ENCODE measurements at places on chromosomes 2 and 18.

- no peak for DNase-seq
Measured at GRCh38 chr18:60555625-60556024, 183.1 kb upstream of the MC4R start.

DNA sequence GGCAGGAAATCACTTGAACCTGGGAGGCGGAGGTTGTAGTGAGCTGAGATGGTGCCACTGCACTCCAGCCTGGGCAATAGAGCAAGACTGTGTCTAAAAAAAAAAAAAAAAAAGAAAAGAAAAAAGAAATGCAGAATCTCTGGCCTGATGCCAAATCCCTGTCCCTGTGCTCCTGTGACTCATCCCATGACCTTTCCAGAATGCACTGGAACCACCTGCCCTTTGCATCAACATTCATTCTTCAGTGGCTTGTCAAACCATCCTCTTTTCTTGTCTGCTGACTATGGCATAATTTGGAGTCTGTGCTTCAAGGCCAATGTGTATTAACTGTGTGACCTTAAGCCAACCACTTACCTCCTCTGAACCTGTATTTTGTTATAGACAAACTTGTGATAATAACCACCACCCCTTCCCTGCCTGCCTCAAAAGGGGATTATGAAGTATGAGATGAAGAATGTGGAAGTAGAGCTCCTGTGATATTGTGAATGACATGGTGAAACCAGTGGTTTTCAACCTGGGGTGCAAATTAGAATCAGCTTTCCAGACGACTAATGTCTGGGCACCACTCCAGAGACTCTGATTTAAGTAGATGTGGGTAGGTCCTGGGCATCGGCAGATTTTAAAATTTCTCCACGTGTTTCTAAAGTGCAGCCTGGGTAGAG is 189.3 kb downstream of the CLIP4 start:
- DNase-seq: no peak

- DNase-seq: no peak
Measured at GRCh38 chr2:61750624-61751023, 103.2 kb downstream of the FAM161A start.

- no peak for DNase-seq
Measured at GRCh38 chr2:62415019-62415431, 91.0 kb downstream of the TMEM17 start.

GRCh38 chr2:231170055-231170454 is 28.4 kb upstream of the ARMC9 start:
- DNase-seq: no peak

DNA sequence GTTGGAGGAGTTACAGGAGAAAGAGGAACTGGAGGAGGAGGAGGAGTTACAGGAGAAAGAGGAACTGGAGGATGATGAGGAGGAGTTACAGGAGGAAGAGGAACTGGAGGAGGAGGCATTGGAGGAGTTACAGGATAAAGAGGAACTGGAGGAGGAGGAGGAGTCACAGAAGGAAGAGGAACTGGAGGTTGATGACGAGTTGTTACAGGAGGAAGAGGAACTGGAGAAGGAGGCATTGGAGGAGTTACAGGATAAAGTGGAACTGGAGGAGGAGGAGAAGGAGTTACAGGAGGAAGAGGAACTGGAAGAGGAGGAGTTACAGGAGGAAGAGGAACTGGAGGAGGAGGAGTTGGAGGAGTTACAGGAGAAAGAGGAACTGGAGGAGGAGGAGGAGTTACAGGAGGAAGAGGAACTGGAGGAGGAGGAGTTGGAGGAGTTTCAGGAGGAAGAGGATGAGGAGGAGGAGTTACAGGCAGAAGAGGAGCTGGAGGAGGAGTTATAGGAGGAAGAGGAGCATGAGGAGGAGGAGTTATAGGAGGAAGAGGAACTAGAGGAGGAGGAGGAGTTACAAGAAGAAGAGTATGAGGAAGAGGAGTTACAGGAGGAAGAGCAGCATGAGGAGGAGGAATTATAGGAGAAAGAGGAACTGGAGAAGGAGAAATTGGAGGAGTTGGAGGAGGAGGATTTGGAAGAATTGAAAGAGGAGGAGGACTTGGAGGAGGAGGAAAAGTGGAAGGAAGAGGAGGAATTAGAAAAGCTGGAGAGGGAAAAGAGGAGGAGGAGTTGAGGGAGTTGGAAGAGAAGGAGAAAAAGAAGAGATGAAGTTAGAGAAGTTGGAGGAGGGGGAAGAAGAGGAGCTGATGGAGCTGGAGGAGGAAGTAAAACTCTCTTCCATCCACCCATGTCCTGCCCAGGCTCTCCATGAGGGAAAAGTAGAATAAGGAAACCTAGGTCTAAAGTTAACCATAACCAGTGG is 37.2 kb downstream of the CLASP1 start:
- no peak for DNase-seq

DNA sequence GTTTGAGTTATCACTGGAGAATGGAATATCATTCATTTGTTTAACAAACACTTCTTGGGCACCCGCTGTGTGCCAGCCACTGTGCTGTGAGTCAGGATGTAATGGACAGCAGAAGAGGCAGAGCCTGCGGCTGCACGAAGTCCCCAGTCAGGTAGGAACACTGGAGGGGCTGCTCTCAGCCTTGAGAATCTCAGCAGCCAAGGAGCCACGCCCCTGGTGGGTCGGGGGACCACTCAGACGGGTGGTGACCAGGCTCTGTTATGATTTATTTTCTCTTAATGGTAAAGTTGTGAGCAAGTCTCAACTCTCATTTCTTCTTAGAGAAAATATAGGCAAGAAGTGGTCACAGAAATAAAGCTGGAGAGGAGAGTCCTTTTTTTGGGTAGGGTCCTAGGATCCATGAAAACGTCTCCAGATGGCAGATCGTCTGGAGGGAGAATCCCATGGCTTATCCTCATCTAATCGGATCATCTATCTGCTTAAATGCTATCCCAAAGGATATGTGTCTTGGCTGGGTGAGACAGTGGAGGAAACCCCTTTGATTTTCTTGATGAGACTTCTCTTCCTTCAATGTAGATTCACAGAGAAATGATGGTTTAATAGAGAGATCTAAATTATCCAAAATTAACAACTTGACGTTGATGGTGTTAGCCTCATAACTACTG is 129.1 kb upstream of the LGALSL start:
- DNase-seq: no peak

DNA sequence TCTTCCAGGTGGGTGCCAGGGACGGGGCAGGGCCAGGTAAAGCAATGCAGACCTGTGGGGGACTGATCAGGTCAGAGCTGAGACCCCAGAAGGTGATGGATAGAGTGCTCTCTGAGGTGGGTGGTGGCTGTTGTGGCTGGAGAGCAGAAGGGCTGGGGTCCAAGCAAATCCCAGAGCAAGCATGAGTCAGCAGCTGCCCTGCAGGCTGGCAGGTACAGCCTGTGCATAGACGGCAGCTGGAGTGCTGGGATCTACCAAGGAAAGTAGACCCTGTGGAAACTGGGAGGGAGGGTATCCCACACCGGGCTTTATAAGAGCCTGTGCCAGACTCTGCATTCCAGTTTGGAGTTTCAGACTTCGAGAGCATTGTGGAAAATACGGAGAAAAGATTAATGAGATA is 663 bp downstream of the TRIM54 start:
- no peak for DNase-seq

- no peak for DNase-seq
Measured at GRCh38 chr2:156505696-156506095, 69.5 kb downstream of the GPD2 start.

DNA sequence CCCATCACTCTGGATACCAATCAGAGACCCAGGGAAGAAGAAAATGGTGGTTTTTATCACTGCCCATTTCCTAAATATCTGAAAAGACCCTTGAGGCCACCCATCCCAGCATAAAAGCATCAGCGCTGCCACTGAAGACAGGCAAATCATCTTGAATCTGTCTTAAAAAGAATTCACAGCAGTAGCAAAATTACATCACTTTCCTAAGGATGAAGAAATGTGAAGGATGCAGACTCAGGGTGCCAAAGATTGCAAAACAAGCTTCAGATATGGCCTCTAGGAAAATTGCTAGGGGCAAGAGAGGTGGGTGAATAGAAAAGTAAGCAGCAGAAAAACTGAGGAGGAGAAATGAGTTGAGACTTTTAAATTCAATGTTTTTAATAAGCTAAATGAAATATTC is 70.0 kb downstream of the SLC25A12 start:
- no peak for DNase-seq

DNA sequence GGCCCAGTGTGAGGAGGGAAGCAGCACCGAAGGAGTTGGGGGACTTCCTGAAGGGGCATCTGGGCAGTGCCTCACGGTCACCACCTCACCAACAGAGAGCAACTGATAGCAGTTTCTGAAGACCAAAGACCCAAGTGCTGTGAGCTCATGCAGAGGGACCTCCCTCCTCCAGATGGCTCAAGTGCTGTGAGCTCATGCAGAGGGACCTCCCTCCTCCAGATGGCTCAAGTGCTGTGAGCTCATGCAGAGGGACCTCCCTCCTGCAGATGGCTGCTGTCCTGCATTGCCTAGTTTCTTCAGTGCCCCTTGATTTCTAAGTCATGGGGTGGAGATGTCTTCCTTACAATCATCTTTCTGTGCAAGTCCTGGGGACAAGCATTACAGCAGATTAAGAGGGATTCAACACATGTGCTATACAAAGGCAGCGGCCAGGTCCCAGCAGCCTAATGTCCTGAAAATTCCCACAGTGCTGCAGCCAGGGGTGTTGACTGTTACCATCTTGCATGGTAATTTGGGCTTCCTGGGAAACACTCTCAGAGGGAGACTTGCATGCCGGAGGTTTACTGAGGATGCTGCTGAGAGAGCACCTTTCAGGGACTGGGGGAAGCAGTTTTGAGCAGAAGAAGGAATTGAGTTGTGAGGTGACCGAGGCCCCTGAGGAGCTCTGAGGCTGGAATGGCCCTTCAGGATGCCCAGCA is 409.3 kb downstream of the GALR1 start:
- DNase-seq: no peak

DNA sequence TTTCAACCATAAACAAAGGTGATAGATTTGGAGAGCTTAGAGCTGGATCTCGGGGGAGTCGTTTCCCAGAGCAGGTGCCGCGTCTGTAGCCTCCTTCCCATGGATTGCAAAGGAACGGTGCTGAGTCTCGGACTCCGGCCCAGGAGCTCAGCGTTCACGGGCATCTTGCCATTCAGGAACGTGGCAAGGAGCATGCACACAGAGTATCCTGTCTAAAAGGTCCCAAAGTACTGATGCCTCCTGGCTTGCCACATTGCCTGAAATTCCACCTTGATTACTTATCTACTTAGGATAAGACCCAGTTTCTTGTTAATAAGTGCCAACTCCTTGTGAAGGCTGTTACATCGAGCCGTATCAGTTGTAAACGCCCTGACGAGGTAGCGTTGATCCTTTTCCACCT is 197.8 kb upstream of the MYT1L start:
- no peak for DNase-seq

GRCh38 chr2:220036431-220036830 is 409.0 kb downstream of the SLC4A3 start:
- DNase-seq: no peak

- no peak for DNase-seq
Measured at GRCh38 chr18:27954226-27954625, 222.7 kb downstream of the CDH2 start.

DNA sequence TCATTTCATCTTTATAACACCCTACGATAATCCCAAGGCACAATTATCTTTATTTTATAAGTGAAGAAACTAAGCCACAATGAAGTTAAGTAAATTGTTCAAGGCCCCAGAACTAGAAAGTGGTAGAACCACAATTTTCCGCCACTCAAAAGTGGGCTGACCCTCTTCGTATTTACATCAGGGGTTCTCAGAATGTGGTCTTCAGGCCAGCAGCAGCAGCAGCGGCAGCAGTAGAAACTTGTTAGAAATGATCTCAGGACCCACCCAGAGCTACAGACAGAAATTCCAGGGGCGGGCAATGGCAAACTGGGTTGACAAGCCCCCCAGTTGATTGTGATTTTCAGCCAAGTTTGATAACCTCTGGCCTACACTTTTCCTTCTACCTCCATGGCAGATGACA is 62.8 kb downstream of the LBH start:
- no peak for DNase-seq

- no peak for DNase-seq
Measured at GRCh38 chr18:13889671-13890070, 25.7 kb downstream of the MC2R start.

DNA sequence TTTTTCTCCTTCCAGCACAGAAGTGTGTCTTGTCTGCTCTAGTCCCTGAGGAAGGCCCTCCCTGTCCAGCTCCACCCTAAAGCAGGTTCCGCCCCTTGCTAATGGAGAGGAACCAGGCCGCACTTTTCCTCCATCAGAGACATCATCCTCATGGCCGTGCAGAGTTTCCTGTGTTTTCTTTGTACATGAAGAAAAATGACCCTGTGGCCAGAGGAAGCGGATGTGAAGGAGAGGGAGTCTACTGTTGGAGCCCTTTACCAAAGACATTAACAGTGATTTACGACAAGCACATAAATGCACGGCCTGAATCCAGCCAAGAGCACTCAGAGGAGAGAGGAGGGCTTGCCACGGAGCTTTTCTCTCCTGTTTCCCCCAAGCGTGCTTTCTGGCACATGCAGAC is 109.5 kb downstream of the RNF144A start:
- DNase-seq: no peak

GRCh38 chr2:195610717-195611116 is 46.3 kb upstream of the SLC39A10 start:
- no peak for DNase-seq

- DNase-seq: peak; percentile 81
Measured at GRCh38 chr2:66305718-66306117, 129.2 kb upstream of the MEIS1 start.

DNA sequence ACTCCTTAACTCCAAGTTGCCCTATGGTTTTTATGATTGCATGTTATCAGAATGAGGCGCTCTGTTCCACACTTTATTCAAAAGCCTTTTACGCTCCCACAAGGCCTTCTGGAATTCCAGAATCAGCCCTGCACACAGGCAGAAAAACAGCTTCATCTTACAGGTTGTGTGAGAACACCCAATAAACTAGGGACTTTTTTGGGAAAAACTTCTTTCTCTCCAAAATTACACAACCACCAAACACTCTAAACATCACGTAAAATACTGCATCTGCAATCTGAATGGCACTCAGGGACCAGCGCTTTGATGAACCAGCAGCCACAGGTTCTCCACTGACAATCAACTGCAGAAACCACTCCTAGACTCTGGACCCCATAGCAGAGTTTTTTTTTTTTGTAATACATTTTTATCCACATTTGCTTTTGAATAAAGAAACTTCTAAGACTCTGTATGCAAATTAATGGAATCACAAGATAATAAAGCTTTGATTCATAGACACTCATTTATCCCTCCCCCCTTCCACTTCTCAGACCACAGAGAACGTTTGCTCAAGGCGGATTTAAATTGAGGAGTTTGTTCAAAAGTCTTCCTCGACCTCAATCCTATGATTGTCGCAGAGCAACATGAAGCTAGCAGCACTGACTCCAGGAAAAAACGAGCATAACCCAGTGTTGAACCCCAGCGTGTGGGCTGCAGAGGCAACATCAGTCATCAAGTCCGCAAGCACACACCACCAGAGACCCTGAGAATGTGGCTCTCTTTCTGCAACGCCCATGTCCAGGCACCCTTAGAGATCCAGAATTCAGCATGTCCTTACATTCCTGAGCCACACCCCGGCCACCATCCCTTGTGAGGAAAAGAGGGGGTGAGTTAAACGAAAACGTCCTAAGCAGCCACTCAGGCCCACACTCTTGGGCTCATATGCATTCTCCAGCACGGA is 116.5 kb downstream of the MBP start:
- DNase-seq: no peak
